RPMI7951 (cell line): ENCODE measurements at places on chromosomes 6 and 20. TPM values are rescaled to one million over a fixed set of nuclear protein-coding genes. Genes with fewer than 3 reads are reported as not detected.
A peak's percentile ranks its signal among the peaks of the same experiment; 100 is the strongest.

- no peak for DNase-seq
Measured at GRCh38 chr6:168315596-168315995, 4.0 kb downstream of the DACT2 start.

DNA sequence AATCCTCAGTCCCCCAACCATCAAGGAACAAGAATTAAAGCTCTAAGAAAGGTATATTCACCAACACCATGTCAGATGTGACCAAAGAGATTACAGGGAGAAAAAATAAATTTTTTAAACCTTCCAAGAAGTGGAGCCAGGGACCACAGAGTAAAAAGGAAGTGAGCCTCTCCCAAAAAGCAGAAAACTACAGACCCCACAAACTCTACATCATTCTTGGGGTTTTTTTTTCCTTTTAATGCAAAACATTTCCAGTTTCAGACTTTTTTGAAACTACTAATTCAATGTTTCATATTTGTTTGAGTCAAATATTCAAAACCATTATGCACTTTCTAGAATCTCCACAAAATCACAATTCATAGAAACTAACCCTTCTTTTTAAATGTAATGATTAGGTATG is 6.8 kb upstream of the IL17F start:
- DNase-seq, result no peak

- DNase-seq, result no peak
Measured at GRCh38 chr6:135434991-135435390, 62.5 kb downstream of the AHI1 start.

DNA sequence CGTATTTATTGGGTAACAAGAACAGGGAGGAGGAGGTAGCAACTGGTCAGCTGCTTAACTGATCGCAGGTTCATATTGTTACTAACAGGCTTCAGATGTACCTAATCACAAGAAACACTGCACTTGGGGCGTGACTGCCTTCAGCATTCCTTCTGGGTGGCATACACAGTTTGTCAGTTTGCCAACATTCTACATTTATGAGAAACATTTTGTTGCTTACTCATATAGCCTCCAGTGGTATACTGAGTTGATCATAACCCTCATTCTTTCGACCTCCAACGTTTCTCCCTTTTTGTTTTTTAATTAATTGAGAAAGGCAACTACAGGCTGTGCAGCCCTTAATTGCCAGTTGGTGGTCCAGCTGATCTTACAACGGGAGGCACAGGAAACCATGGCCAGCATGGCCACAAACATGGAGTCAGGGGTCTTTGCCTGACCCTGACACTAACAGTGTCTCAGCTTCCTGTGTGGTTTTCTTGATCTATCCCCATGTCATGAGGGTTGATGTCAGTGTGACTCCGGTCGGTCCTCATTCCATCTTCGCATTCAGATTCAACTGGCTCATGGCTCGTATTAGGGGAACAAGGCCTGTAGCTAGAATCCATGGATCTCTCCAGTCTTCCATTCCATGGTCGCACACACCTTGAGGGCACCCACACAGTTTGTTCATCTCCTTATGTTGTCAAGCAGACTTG is 9.4 kb downstream of the EPB41L2 start:
- DNase-seq, result peak; percentile 82

DNA sequence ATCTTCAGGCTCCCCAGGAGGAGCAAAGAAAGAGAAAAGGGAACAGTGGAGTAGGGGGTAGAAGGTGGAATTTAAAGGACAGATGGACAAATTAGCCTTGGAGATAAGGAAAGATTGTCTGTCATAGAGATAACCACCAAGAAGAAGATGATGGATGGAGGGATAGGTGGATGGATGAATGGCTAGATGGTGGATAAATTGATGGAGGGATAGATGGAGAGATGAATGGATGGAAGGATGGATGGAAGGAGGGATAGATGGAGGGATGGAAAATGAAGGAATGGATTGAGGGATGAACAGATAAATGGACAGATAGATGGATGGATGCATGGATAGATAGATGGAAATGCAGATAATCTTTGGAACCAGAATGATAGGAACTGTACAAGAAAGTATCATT is 102.8 kb downstream of the TNFAIP3 start:
- DNase-seq, result no peak

GRCh38 chr6:32941214-32941768 is 463 bp upstream of the HLA-DMB start:
- DNase-seq, result no peak

GRCh38 chr6:106180208-106180607 is 94.1 kb downstream of the PRDM1 start:
- no peak for DNase-seq

DNA sequence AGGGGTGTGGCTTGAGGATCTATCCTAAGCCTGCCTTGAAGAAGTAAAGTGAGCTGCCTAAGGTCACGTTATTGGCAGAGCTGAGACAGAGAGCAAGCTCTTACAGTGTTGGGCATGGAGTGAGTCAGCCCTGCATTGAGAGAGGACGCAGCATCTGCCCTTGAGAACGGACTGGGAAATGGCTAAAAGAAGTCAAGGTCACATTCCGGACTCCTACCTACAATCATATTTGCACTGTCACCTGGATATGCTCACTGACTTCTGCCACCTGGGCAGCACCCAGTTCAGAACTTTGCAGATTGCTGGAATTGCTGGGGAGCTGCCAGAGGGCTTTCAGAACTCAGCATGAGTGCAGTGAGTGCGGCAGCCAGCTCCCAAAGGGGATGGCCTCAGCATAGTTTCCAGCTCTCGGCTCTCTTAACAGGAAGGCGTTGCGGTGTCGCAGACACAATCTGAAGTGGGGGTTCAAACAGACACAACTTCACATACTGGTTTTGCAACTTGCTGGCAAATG is 199.3 kb upstream of the SGK1 start:
- peak; percentile 88 for DNase-seq

- DNase-seq, result no peak
Measured at GRCh38 chr6:159682295-159682694, 10.7 kb downstream of the SOD2 start.

DNA sequence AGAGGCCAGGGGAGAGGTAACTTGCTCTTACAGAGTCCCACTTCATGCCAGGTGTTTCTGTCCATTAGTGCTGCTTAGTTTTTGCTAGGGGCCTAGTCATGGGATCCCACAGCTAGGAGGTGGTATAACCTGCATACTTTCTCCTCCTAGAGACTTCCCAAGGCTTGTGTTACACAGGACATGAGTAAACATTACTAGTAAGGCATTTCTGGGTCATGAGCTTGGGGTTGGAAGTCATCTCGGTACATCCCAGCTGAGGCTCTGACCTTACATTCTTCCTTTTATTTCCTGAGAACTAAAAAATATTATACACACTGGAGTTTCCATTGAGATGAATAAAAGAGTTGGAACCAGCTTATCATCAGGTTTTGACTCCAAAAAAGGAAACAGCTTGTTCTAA is 20.9 kb upstream of the PNPLA1 start:
- no peak for DNase-seq

GRCh38 chr6:112029045-112029822 is 24.7 kb upstream of the CCN6 start:
- DNase-seq, result peak; percentile 69

GRCh38 chr20:47951521-47951971 is 166.3 kb upstream of the SULF2 start:
- DNase-seq, result peak; percentile 76

DNA sequence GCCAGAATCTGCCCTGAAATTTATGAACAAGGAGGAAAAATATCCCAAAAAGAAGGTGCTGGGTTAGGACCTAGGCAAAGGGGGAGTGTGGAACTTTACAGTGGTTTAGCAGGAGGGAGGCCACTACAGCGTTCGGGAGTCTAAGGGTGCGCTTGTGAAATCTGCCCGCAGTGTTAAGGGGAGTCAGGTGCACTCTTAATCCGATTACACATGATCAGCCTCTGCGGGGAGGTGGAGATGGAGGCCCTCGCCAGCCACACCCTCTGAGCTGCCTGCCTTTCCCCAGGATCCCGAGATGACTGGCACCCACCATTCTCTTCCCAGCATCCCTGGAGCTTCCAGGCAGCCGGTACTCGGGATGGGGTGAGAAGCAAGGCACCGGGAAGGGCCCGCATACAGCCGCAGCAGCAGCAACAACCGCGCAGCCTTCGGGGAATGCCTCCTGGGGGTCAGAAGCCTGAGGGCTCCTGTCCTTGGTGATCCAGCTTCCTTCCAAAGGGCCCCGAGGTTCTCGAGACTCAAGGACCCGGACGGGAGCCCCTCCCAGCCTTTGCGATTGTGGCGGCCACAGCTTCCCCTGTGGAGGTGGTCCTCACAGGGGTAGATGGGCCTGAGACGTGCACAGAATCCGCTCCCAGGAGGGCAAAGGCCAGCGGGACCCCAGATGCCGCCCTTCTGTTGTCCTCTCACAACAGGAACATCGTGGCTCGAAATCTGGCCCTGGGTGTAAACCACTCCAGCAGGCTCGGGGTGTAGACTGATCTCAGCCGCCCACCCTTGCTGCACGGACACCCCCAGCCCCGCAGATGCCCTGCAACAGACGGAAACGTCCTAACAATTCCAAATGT is 57.3 kb upstream of the CST7 start:
- DNase-seq, result no peak

DNA sequence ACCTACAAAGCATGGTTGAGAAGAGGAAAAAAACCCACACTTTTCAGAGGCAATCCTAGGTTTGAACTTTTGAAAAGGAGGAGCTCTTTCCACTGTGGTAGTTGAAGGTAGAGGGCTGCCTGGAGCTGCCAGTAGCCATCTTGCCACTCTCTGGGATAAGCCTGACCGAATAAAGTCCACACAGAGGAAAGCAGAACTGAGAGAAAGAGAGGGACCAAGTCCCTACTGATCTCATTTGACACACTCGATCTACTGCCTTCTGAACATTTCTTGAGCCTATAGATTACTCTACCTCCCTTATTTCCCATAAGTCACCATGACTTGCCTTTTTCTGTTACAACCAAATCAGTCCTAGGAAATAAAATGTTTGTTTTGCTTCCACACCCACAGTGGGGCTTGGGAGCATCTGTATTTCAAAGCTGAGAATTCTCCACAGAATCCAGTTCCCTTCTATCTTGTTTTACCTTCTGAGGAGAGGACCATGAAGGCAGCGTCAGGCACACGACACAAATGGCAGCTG is 147.0 kb upstream of the PTPRK start:
- DNase-seq, result no peak

GRCh38 chr20:52209154-52209571 is 17.6 kb upstream of the ZFP64 start:
- no peak for DNase-seq

- DNase-seq, result no peak
Measured at GRCh38 chr20:35252037-35252461, 25.6 kb downstream of the MMP24 start.

DNA sequence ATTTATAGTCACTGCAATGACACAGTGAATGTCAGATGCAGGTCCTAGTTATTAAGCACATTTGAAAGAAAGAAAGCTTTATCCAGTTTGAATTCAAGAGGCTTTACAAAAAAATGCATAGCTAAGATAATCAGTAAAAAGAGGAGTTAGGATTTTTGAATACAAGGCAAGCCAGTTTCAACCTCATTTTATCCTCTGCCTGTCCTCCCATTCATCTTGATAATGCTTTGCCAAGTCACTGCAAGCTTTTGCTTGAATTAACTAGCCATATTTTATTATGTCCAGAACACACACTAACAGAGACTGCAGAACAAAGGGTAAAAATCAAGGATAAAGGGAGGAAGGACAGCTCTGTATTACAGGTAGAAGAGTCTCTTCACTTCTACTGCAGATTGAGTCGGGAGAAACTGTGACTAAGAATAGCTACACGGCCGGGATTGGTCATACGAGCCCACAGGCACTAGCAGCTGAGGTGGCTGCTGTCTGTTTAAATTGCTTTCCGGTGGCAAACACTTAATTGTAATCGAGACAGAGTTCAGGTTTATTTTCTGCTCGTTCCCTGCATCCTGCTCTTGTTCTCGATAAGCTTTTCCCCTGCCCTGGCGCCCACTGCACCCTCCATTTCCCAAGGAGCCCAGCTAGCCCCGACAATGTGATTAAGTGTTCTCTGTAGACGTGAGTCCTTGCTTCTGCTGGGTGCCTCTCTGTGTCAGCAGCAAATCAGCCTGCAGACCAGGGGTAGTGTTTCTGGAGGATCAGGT is 30.5 kb upstream of the AKAP12 start:
- DNase-seq, result peak; percentile 50

DNA sequence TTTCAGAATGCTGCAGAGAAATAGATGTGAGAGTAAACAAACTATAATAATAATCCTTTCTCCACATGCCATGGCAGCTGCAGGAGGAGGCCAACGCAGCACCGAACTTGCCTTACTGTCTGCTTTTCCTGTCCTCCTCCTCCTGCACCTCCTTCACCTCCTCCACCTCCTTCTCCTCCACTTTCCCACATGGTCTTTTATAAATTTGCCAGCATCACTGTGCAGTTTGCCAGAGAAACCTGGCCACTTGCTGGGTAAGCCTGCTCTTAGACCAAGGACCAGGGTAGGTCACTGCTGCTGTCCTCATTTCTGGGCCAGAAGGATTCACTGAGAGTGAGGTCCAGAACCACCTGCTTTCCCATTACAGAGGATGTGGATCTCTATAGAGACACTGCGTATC is 8.7 kb downstream of the SGK1 start:
- no peak for DNase-seq

- DNase-seq, result no peak
Measured at GRCh38 chr20:58661598-58662473, 10.8 kb downstream of the STX16 start.

DNA sequence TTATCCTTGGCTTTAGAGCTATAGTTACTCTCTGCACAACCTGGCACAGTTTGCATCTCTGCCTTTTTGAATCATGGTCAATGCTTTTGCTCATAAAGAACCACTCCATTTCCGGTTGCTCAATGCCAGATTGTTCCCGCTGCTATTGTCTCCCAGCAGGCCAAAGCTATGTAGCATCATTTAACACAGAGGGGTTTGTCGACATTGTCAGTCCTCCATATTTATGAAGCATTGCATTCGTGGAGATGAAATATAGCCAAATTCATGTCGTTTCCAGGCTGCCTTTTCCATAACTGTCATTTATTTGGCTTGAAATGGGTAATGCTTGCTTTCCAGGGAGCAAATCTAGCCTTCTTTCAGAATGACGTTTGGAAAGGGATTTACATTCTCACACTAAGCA is 598.8 kb downstream of the EPHA7 start:
- no peak for DNase-seq

POFUT1 gene
- 65.2 and 81.3 TPM in 2 replicates for total RNA-seq

C6orf62 gene
- total RNA-seq, result 96.1 and 105 TPM in 2 replicates

FAM83B gene
- total RNA-seq, result not detected in 2 replicates

IL17A gene
- 0.10 and 0.12 TPM in 2 replicates for total RNA-seq

C6orf58 gene
- not detected in 2 replicates for total RNA-seq

DYNLT1 gene
- total RNA-seq, result 163 and 195 TPM in 2 replicates

SYNJ2 gene
- total RNA-seq, result 47.8 and 50.3 TPM in 2 replicates

TFAP2A gene
- 8.9 and 9.0 TPM in 2 replicates for total RNA-seq

AGPAT4 gene
- total RNA-seq, result 15.5 and 16.2 TPM in 2 replicates

SLC22A7 gene
- total RNA-seq, result not detected in 2 replicates

PRSS16 gene
- 0.36 TPM in 1 of 2 replicates, not detected in the other for total RNA-seq

DNMT3B gene
- 6.8 TPM in 2 replicates for total RNA-seq
